Activated T-helper 1 cell treated with anti-CD3 and anti-CD28 coated beads, Interleukin-12 subunit alpha, Interleukin-12 subunit beta, Interleukin-2, Interleukin-4 antibody, amounts not matched to agents 30 ng/mL and 10 ng/mL and 1 ng/mL, durations not matched to agents 14 hours and 24 hours and 36 hours (primary cell): ENCODE measurements at places on chromosomes 7 and 10.

DNA sequence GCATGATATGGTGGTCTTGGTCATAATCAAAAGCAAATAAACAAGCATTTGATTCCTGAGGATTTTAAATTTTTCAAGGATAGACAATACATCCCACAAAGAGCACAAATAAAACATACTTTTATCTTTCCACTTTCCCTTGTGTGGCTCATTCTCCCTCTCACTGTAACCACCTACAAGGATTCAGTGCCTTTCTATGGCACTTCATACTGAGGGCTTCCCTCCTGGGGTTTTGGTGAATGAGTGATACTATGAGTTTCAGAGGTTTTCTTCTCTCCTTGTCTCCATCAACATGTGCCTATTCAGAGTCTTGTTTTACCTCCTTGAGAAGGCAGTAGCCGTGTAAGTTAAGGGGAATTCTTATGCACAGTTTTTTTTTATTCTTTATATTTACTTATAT, 296.0 kb upstream of the TEX47 start:
- no peak for DNase-seq

- DNase-seq, result no peak
These were observed 264.5 kb upstream of the SEMA3C start for GRCh38 chr7:81183326-81183725.

DNA sequence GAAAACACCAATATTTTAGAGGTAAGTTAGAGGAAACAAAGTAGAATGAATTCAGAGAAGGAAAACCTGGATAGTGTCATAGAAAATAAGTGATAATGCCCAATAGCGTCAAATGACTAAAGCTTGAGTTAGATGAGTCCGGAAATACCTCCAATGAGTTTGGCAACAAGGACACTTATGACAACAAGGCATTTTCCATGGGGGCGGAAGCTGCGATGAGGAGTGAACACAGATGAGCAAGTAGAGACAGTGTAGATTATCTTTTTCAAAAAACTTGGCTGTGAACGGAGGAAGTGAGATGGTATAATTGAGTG, 383 bp upstream of the R3HCC1L start:
- DNase-seq, result no peak

GRCh38 chr7:101112233-101112632, 14.7 kb upstream of the SERPINE1 start:
- DNase-seq, result no peak

DNA sequence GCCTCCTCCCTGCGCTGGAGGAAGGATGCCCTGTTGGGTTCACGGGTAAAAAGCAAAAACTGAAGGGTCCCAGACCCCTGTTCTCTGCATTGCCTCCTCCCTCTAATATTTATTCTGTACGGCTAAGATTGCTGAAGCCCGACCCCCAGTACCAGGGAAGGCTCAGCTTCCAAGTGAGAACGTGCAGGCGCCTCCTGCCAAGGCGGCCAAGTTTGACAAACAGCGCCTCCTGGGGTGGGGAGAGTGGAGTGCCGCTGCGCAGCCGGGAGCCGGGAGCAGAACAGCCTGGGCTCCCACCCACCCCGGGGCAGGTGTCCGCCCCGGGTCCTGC, 4.7 kb upstream of the EBF3 start:
- no peak for DNase-seq

DNA sequence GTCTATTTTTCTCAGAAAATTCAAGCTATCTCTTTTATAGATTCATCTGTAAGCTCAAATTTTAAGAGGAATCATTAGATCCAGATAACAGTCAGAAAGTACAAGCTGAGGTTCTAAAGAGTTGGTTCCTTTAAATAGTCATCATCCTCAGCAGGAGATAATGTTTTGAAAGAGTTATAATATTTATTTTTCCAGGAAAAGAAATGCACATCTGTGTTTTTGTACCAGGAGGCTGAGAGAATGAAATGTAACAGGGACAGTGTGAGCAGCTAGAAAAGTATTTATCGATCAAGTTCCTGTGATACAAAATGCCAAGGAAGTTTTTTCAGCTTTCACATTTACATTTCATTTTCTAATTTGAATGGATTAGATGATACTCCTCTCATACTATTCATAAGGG, 120.2 kb upstream of the LRRTM3 start:
- no peak for DNase-seq

GRCh38 chr10:119478111-119478802, 64.3 kb downstream of the RGS10 start:
- peak; percentile 25 for DNase-seq

- DNase-seq, result no peak
These were observed 31.9 kb upstream of the HPS1 start for GRCh38 chr10:98478430-98479222.

- DNase-seq, result no peak
These were observed 329.4 kb upstream of the ZNF32 start for GRCh38 chr10:43978091-43978490.

DNA sequence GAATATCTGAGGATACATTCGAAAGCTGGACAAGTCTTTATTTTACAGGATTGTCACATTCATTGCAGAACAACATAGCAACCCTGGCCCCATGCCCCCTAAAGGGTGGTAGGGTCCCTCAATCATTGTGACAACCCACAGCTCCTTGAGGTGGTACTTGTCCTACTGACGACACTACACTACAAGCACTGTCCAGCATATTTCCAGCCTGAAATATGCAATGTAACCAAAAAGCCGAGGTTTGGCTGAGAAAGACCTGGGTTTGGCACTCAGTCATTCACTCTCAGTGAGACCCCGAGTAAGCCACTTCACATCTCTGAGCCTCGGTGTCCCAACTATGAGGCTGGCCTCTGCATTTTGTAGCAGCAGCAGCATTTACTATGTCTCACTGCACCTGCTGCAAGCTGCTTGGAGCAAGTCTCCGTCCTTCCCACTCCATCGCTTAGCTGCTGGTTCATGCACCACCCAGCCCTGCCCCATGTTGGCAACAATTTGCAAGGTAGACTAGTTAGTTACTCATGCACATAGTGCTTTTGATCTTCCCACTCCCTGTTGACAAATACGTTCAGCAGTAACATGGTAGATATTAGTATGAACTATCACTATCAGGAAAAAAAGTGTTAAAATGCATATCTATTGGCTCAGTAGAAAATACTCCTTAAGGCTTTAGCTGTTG, 43.6 kb upstream of the TNPO3 start:
- no peak for DNase-seq

DNA sequence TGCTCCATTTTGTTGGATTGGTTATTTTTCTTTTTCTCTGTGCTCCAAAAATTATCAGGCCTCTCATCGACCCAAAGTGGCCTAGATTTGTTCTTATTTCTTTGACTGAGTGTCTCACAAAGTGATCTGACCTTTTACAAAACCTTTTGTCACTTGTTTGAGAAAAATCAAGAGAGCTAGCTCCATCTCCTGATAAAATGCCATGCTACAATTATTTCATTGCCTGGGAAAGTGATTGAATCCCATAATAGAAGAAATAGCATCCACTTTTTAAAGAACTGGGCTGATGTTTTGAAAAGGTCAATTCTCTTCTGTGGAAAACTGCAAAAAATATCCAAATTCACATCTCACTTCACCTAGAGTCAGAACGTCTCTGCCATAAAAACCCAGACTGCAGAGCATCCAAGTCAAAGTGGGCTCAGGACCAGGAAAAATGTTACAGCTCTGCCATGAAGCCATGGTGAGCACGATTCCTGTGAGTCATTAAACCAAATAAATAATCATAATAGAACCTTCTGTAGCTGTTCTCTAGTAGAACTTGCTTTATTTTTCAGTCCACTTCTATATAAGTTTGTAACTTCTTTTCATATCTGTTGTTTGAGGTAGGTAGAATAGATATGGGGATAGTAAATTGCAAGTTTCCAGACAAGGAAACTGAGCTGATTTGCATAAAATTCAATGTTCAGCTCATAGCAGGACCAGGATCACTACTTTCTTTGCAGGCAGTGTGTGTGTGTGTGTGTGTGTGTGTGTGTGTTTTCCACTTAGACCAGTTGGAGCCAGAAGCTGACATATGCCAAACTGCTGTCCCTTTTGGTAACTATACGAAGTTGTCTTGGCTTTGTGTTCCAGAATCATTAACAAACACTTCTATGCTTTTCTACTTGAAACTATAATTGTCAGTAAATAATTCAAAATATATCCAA, 632.5 kb upstream of the ANKRD30A start:
- no peak for DNase-seq

- no peak for DNase-seq
These were observed 897.8 kb downstream of the CNTNAP2 start for GRCh38 chr7:147014286-147014955.

GRCh38 chr10:100769481-100769880, 24.1 kb downstream of the PAX2 start:
- DNase-seq, result no peak

DNA sequence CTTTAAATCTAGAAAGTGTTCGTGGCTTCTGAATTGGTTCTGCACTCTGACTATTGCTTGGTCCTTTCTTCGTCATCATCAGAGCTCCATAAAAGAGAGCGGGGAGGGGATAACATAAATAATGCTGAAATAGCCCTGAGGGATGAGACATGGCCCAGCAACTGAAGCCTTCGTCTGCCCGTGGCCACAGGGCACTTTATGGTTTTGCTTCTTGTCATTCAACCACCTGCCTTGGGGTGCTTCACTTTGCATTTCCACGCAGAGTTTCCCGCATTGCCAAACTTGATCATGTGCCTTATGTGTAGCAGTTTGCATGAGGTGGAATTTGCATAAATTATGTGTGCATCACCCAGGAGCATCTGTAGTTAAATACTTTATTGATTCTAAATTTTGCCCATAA, 15.9 kb downstream of the GSTO2 start:
- DNase-seq, result no peak

DNA sequence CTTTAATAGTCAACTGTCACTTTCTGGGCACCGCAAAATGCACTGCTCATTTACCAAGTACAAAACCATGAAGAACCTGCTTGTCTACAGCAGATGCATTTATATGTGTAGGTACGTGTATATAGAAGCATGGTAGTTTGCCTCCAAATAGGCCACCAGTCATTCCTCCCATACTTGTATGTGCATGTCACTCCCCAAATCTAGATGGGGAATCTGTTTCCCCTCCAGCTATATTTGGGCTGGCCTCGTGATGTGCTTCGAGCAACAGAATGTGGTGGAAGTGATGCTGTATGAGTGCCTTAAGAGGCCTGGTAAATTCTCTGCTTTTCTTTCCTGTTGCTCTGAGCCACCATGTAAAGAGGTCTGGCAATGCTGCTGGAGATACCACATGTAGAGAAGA, 47.1 kb downstream of the PSMC2 start:
- DNase-seq, result no peak

DNA sequence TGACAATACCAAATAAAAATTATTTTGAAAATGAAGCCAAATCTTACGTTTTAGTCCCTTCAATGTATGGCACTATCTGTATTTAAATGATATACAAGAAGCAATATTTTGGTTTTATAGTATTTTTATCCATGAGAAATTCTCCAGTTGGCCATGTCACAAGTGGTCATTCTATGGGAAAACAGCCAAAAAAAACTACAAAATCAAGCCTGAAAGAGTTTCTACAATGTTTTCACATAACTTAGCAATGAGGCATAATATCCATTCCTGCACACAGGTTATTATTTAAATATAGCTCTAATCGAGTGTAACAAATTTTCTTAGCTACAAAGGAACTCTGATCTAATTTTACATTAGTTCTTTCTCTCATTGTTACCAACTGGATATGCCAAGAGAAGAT, 5.4 kb downstream of the RAB11FIP2 start:
- no peak for DNase-seq

DNA sequence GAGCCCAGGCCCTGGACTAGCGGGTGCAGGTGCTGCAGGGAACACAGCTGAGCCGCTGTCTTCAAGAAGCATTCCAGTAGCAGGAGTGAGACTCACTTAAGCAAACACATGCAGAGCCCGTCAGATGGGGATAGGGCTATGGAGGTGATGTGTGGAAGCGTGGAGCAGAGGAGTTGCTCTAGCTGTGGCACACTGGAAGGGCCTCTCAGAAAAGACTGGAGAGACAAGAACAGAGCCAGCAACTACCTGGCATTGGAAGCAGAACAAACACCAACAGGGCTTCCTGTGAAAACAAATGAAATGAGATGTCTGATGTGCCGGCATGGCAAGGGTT, 37.8 kb upstream of the GALNTL5 start:
- DNase-seq, result no peak

- DNase-seq, result no peak
These were observed 59.3 kb downstream of the C7orf25 start for GRCh38 chr7:42852531-42852930.

DNA sequence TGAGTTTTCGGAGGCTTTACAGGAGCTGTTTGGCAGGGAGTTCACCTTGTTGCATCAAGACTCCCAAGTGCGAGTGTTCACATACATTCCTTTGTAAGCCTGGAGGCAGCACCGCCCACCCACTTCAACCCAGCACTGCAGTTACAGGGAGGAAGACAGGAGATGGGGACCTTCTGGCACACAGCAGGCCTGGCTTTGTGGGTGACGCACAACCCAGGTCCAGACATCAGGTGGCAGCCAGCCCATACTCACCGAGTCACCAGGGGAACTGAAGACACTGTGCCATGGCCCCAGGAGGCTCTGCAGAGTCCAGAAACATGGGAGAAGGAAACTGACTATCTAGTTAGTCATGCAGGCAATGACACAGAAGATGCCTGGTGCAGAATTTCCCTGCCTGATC, 305.9 kb upstream of the RNF32 start:
- DNase-seq, result no peak

GRCh38 chr10:4623200-4623599, 202.8 kb upstream of the AKR1E2 start:
- no peak for DNase-seq
